ENCODE measurements at places on chromosomes 7 and 10.

DNA sequence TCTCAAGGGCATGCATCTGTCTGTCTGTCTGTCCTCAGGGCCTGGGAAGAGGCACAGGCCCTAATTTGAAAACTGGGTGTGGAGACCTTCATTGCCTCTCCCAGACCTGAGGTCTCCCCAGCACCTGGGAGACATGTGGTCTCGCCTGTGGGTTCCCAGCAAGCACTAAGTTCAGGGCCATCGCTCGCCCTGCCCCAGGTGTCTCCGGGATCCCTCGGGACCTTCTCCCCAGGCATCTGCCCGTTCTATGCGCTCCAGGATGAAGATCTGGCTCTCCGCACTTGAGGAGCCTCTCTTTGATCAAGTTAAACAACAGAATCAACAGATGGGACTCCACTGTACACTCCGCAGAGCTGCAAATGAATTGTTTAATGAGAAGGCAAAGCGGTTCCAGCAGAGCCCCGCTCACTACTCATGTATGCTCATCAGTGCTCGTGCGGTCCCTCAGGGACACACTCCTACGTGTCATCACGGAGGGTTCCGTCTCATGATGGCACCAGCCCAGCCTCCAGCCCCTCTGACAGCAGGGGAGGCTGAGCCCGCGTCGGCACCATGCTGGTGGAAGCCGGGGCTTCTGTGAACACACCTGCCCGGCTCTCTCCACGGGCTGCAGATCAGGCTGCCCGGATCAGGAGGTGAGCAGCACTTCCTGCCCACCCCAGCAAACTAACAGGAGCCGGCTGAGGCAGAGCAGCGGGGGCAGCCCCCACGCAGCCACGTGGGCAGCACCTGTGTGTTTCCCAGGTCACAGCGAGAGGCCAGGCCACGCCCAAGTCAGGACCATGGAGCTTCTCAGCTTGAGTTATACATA is 132.8 kb downstream of the TCERG1L start:
- no peaks in the 10 kb centered on the region for H3K4me1 ChIP-seq
- no peak overlapping the region for H3K4me3 ChIP-seq
- no peak for DNase-seq
- H3K27me3 ChIP-seq, result no peaks in the 10 kb centered on the region
- H3K27ac ChIP-seq, result no peak overlapping the region

DNA sequence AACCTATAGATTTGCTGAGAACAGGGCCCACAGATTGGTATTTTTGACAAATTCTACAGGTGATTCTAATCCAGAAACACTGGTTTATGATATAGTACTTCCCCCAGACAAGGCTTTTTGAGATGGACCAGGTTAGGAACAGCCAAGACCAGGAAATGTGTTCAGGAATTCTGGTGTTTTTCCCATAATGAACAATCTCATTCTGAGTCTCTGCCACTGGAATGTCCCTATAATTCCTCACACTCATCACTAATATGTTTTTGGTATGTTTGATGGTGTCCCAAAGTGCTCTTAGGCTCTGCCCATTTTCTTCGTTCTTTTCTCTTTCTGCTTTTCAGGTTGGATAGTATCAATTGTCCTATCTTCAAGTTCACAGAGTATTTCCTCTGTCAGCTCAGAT is 107.2 kb upstream of the IGFBP3 start:
- no peak overlapping the region for H3K4me3 ChIP-seq
- DNase-seq, result no peak
- no peaks in the 10 kb centered on the region for H3K27me3 ChIP-seq
- H3K36me3 ChIP-seq, result no peaks in the 10 kb centered on the region

DNA sequence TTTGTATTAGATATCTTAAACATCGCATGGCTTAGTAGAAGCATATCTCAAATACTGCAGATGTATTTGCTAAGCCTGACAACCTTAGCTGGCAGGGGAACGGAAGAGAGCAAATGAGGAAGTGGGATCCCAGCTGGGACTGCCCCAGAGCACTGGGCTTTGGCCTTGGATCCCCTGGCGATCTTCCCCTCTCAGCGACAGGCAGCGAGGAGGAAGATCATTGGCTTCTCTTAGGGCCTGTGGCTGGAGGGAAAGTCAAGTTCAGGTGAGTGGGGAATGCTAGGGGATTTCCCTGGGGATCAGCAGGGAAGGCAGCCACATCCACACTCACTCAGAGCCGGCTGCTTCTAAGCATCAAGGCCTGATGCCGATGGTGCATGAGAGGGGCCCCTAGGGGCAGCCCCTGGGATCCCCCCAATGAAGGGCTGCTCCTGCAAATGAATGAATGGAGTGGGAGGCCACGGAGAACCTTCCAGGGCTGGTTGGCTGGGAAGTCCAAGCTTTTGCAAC is 42.0 kb downstream of the LYZL2 start:
- H3K4me3 ChIP-seq, result no peak overlapping the region
- H3K36me3 ChIP-seq, result no peaks in the 10 kb centered on the region
- H3K27ac ChIP-seq, result no peak overlapping the region
- H3K4me1 ChIP-seq, result no peaks in the 10 kb centered on the region
- no peak for DNase-seq
- no peaks in the 10 kb centered on the region for H3K27me3 ChIP-seq

- no peaks in the 10 kb centered on the region for H3K27me3 ChIP-seq
- no peaks in the 10 kb centered on the region for H3K4me1 ChIP-seq
- H3K4me3 ChIP-seq, result no peak overlapping the region
Measured at GRCh38 chr10:60093317-60093716, 187.0 kb upstream of the CCDC6 start.

- H3K27me3 ChIP-seq, result no peaks in the 10 kb centered on the region
- no peak overlapping the region for H3K4me3 ChIP-seq
- H3K36me3 ChIP-seq, result no peaks in the 10 kb centered on the region
- no peak overlapping the region for H3K27ac ChIP-seq
Measured at GRCh38 chr7:84939888-84940287, 247.0 kb downstream of the SEMA3D start.

- DNase-seq, result no peak
- H3K36me3 ChIP-seq, result no peaks in the 10 kb centered on the region
- peaks cover 20% of the 10 kb centered on the region for H3K4me1 ChIP-seq
- H3K27ac ChIP-seq, result peak overlapping the region; percentile 93
Measured at GRCh38 chr7:23105086-23105643, 420 bp upstream of the KLHL7 start.

DNA sequence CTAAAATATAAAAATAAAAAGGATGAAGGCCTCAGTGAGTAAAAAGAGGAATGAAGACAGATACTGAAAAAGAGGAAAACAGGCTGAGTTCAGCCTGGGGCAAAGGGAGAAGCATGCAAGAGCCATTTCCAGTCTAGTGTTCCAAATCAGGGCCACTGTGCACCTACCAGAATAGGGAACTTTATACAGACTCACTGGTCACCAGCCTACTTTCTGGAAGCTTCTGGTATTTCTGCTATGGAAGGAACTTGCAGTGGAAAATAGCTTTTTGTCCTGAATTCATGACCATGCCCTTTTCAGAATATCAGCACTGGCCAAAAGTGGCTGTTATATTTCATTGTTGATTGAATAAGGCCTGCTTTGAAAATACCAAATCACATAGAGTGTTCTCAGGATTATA is 28.8 kb downstream of the ABRAXAS2 start:
- no peaks in the 10 kb centered on the region for H3K27me3 ChIP-seq
- DNase-seq, result no peak
- H3K36me3 ChIP-seq, result peaks cover 81% of the 10 kb centered on the region
- no peak overlapping the region for H3K4me3 ChIP-seq

DNA sequence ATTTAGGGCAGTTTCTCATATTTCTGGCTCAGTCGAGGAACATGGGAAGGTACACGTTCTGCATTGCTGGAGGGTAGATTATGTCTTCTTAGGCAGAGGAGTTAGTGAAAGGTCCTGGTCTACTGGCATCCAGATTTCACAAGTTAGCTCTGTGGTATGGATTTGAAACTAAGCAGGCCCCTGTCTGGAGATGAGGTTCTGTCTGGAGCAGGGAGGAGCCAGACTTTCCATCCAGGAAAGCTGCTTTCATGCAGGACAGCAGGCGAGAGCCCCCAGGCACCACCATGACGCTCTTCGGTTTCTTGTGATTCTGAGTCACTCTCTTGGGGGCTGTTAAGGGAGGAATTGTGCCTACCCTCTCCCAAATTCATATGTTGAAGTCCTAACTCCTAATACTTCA is 184.3 kb downstream of the KIAA1217 start:
- DNase-seq, result no peak
- no peaks in the 10 kb centered on the region for H3K36me3 ChIP-seq
- no peak overlapping the region for H3K27ac ChIP-seq

- DNase-seq, result no peak
- H3K27ac ChIP-seq, result no peak overlapping the region
- no peaks in the 10 kb centered on the region for H3K36me3 ChIP-seq
- H3K4me1 ChIP-seq, result no peaks in the 10 kb centered on the region
Measured at GRCh38 chr7:14332155-14332554, 342.7 kb upstream of the ETV1 start.

DNA sequence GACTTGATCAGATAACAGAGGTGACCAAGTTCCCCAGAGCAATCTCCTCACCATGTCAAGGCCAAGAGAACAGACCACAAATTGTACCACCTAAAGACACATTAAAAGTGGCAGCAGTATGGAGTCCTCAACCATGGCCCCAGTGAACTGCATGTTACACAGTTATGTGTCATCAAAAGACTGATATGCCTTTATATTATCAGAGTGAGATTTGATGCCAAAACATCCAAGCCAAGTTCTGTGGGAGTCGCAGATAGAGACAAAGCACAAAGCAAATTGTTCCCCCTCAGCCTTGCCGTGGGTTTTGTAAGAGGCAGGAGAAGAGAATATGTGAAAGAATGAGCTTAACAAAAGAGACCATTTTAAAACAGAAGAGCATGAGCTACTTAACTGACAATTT is 39.2 kb upstream of the TES start:
- H3K27me3 ChIP-seq, result peaks cover 15% of the 10 kb centered on the region
- no peak overlapping the region for H3K27ac ChIP-seq
- no peak overlapping the region for H3K4me3 ChIP-seq
- no peaks in the 10 kb centered on the region for H3K36me3 ChIP-seq

DNA sequence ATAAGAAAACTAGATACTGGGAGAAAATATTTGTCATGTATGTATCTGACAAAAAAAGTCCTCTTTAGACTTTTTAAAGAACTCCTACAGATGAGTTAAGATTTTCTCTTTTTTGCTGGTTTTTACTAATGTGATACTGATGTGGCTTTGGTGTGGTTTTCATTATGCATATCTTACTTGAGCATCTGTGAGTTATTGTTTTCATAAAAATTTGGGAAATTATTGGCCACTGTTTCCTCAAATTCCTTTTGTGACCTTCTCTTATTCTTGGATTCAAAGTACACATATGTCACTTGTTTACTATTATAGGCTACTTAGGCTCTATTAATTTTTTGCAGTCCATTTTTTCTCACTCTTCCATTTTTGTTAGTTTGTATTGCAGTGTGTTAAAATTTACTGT is 89.0 kb downstream of the PPP1R9A start:
- H3K27ac ChIP-seq, result no peak overlapping the region
- no peak for DNase-seq
- no peak overlapping the region for H3K4me3 ChIP-seq
- H3K36me3 ChIP-seq, result no peaks in the 10 kb centered on the region
- H3K27me3 ChIP-seq, result no peaks in the 10 kb centered on the region

- no peaks in the 10 kb centered on the region for H3K27me3 ChIP-seq
- H3K27ac ChIP-seq, result no peak overlapping the region
- no peak for DNase-seq
- H3K4me3 ChIP-seq, result no peak overlapping the region
- no peaks in the 10 kb centered on the region for H3K36me3 ChIP-seq
Measured at GRCh38 chr10:125037145-125037877, 95.4 kb downstream of the ZRANB1 start.

DNA sequence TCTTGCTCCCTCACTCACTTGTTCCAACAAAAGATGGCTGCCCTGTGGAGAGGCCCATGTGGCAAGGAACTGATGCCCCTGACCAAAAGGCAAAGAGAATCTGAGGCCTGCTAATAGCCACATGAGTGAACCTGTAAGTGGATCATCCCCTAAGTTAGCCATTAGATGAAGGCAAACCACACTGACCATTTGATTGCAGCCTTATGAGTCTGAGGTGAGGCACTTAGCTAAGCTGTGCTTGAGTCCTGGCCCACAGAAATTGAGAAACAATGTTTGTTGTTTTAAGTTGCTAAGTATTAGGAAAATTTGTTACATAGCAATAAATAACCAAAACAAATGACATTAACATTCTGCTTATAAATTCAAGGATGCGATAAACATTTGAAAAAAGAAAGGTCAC is 100.1 kb upstream of the BET1 start:
- DNase-seq, result no peak
- H3K27me3 ChIP-seq, result no peaks in the 10 kb centered on the region
- H3K4me1 ChIP-seq, result no peaks in the 10 kb centered on the region
- no peaks in the 10 kb centered on the region for H3K36me3 ChIP-seq
- no peak overlapping the region for H3K4me3 ChIP-seq

GRCh38 chr10:110503528-110504110 is 5.9 kb downstream of the DUSP5 start:
- DNase-seq, result no peak
- peaks cover 68% of the 10 kb centered on the region for H3K4me1 ChIP-seq
- H3K4me3 ChIP-seq, result peak overlapping the region; percentile 72
- H3K27ac ChIP-seq, result peak overlapping the region; percentile 79
- peaks cover 17% of the 10 kb centered on the region for H3K36me3 ChIP-seq

DNA sequence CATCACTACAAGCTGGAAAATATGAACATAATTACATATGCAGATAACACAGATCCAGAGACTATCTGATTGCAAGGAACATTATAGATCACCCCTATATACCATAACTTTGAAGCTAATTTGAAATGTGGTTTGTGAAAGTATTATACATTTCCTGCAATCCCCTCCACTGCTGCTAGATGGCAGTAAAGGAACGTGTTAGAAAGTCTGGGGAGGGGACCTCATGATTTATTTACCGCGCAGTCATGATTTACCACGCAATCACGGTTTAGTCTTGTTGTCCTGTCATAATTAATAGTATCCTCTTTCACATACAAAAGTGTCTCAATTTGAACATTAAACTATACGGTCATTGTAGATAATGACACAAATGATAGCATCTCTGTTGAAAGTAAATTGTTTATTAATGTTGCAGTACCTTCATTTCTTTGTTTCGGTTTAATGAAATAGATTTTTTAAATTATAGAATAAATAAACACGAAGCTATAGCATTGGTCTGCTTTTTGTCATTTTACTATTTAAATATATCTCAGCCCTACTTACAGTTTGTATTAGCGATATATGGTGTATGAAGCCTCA is 145.3 kb upstream of the PRSS1 start:
- no peaks in the 10 kb centered on the region for H3K27me3 ChIP-seq
- no peaks in the 10 kb centered on the region for H3K36me3 ChIP-seq
- H3K27ac ChIP-seq, result peak overlapping the region; percentile 62
- no peaks in the 10 kb centered on the region for H3K4me1 ChIP-seq
- peak overlapping the region; percentile 61 for H3K4me3 ChIP-seq

DNA sequence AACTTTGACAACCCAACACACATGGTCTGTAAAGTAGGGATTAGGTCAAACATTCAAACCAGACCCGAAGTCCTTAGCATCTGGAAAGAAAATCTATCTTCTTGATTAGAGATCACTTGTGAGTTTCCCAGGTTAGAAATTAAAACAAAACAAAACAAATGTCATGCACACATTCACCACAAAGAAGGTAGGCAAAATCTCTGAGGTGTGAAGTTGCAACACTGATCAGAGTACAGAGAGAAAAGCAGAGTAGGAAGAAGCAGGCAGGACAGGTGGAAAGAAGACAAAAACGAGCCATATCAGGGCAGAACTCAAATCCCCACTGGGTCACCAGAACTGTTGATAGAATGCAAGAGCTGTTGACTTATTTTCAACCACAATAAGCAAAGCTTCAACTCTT is 102.8 kb upstream of the THSD7A start:
- no peak for DNase-seq
- H3K27me3 ChIP-seq, result no peaks in the 10 kb centered on the region
- H3K27ac ChIP-seq, result no peak overlapping the region
- H3K36me3 ChIP-seq, result no peaks in the 10 kb centered on the region
- H3K4me1 ChIP-seq, result no peaks in the 10 kb centered on the region
- no peak overlapping the region for H3K4me3 ChIP-seq
